ENCODE measurements at places on chromosomes 11 and 22.

GRCh38 chr22:44906999-44907644 is 102.7 kb downstream of the PHF21B start:
- DNase-seq = no peak

DNA sequence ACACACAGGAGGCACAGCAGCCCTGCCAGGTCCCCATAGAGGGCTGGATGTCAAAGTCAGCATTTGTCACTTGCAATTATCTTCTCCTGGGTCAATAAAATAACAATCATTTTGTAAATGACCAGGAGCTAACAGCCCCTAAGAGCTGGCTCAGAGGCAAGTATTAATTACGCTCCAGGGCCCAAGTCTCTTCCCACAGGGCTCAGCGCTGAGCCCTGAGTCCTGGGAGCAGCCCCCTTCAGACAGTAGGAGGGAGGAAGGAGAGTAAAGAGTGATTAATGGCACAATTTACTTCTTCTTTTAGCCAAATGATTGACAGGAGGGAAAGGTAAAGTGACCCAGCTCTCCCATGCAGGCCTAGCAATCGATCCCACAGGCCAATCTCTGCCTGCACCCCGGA is 99.0 kb upstream of the DRD2 start:
- DNase-seq = no peak

GRCh38 chr11:119547511-119547910 is 124.5 kb upstream of the THY1 start:
- no peak for DNase-seq

- DNase-seq = peak; percentile 2
Measured at GRCh38 chr11:62124186-62125113, 639 bp downstream of the INCENP start.

DNA sequence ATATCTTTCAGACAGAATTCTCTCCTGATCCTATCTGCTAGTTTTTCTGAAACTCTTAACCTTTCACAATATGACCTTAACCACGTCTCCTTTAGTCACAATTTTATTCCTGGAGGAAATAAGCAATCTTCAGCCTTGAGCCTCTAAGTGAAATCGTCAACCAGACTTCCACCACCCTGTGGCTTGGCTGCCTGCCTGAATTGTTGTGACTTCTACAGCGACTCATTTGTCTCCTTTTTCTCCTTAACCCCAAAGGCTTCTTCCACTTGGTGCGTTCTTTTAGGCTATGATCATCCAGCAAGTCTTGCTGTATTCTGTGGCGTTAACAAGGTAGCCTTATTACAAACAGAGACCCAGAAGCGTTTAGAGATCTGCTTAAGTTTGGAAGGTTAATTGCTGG is 535.1 kb upstream of the ARHGAP42 start:
- peak; percentile 48 for DNase-seq

All from Kasumi-1 (cell line).